GM20000 (cell line): ENCODE measurements at places on chromosomes 4 and X.

- no peak for DNase-seq
Observed at GRCh38 chrX:149453030-149453429, 52.1 kb downstream of the IDS start.

GRCh38 chr4:43133566-43133965 lies 241.1 kb downstream of the GRXCR1 start:
- no peak for DNase-seq

DNA sequence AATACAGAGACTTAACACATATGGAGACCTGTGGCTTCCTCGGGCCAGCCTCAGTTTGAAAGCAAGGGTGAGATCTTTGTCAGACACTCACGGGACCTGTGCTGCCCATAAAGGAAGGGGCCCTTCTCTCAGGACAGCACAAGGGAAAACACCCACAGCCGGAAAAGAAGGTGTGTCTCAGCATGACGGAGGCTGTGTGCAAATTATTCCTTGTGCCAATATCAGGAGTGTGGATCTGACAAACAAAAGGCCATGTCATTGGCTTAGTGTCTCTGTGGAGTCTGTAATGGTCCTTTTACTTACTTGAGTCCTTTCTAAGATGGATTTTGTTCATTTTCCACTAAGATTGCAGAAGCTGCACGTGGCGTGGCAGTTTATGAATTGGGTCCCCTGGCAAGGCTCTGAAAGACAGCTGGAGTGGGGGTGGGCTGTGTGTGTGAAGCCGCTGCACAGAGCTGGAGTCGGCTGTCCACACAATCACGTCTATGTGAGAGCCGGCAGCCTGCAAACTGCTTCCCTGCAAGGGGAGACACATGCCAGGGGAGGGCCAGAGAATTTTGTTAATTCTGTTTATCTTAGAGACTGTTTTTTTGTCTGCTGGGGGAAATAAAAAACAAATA lies 1.9 kb downstream of the ENPP6 start:
- DNase-seq = no peak

- no peak for DNase-seq
Observed at GRCh38 chr4:555566-556275, 20.4 kb downstream of the TMEM271 start.

DNA sequence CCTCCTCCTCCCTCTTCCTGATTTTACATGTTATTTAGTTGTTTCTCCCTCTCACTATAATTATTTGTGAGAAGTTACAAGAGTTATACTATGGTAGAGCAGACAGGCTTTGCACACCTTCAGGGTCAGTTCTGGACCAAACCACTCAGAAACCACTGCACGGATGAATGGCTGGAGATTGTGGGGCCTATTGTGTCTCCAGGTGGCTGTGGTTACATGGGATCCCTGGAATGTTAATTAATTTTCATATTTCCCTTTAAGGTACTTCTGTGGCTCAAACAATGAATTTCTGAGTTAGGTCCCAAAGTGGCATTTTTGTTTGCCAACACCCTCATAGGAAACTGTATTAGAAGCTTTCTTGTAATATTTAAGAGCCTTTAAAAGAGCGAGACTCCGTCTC lies 151.9 kb downstream of the BMPR1B start:
- DNase-seq = no peak

DNA sequence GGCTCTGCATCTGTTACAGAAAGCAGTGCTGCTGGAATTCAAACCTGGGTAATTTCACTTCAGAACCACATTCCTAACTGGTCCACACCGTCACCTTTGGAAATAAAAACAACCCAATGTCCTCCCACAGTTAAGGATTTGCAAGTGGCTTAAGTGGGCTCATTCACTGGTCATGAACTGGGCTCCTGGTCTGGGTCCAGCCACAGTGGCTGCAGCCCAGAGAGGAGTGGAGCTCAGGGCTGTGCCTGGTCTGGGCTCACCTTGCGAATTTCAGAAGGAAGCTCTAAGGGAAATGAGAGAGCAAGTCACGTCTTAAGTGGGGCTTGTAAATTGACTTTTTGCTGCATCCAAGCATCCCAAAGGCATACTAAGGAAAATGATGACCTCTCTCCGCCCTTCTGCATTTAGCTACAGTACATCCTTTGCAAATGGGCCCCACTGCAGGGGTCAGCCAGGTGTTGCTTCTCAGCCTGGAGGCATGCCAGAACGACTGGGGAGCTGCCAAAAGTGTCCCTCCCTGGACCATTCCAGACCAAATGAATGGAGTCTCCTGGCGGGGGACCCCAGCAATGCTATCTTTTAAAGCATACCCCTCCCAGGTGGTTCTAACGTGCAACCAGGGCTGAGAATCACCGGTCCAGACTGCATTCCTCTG lies 25.6 kb upstream of the CRMP1 start:
- no peak for DNase-seq

DNA sequence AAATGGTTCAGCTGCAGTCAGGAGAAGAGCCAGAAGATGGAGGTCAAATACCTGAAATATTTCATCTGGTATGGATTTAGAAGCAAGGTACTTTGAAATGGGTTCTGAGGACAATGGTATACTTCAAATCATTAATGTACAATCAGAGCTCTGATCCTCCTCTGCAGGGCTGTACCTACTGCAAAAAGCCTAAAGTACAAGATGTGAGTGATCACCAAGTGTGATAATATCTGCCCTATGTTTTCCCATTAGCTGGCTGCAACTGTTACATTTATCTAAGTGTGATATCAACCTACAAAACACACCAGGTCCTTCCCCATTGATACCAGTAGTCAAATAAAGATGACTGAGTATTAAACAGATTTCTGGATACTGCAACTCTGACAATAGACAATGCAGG lies 25.1 kb downstream of the HDX start:
- DNase-seq = no peak
